ENCODE measurements at places on chromosomes 2 and 18.
A peak's percentile ranks its signal among the peaks of the same experiment; 100 is the strongest.

DNA sequence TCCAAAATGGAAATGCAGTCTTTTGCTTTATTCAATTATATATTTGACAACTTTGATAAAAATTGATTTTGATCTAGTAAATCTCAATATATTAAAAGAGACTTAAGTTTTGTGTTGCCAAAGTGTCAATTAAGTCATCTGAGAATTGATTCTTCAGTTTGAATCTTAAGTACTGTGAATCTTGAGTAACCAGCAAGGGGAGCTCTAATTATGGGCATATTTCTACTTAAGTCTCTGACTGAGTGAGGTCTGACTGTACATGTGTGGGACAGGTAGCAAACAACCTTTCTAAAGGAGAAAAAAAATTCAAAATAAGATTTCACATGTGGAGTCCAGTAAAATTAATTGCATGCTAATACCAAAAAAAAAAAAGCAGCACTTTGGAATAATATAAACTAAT is 503.7 kb upstream of the SLC8A1 start:
- no peak for DNase-seq

- no peak for DNase-seq
Measured at GRCh38 chr2:46010925-46011490, 286.2 kb upstream of the EPAS1 start.

DNA sequence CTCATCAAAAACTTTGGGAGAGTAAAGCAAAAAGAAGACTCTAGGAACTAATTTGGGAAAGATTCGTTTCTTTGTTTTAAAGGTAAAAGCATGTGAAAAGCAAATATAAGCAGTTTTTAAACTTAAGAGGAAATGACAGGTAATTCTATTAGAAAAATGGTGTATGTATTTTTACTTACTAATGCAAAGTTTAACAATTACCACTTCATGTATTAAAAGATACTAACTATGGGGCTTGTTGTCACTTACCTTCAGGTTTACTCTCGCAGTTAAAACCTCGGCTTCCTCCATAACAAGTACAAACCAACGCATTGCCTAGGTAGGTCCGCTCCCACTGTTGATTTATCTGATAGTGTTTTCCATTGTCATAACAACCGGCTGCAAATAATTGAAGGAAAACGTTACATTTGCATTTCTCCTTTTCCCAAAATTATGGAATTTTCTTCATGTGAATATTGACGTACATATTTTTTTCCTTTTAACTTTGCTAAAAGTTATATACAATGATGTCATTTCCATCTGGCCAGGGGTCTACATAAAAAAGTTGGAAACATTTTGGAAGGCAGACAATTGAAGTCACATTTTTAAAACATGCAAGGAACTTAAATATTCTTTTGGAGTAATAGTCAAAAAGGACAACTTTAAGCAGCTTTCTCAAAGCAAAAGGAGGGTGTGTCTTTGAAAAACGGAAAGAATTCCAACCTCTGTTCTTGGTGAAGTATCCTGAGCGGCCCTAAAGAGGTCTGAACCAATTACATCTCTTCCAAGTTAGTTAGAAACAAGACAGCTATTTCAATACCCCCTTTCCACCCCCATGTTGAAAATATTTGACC is 1.2 kb downstream of the FN1 start:
- no peak for DNase-seq

GRCh38 chr2:66426244-66427111 is 8.4 kb upstream of the MEIS1 start:
- peak; percentile 22 for DNase-seq

GRCh38 chr2:20571231-20571630 is 79.7 kb downstream of the HS1BP3 start:
- DNase-seq: no peak

- DNase-seq: no peak
Measured at GRCh38 chr2:105868060-105868459, 123.3 kb downstream of the NCK2 start.

DNA sequence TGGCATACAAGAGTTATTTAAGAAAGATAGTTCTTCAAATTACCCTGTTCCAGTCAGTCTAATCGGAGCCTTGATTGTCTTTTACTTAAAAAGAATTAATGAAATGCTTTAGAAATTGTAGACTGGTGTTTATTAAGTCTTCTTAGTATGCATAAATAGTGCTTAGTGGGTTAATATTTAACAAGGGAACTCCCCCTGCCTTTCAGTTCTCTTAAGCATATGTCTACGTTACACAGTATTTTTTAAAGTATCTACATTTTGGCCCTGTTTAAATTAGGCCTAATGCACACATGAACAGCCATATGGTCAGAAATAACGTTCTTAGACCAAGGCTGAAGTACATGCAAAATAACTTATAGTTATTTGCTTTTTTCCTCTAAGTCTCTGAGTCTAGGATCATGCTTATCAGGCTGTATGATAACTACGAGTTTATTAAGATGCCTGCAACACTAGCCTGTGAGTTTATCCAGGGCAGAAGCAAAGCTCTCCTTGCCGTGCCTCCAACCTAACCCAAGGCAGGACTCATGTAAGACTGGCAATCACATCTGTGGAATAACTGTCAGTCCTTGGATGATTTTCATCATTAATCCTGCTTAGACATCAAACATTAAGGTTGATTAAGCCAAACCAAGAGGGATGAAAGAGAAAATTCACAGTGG is 6.7 kb downstream of the BCL2 start:
- no peak for DNase-seq

DNA sequence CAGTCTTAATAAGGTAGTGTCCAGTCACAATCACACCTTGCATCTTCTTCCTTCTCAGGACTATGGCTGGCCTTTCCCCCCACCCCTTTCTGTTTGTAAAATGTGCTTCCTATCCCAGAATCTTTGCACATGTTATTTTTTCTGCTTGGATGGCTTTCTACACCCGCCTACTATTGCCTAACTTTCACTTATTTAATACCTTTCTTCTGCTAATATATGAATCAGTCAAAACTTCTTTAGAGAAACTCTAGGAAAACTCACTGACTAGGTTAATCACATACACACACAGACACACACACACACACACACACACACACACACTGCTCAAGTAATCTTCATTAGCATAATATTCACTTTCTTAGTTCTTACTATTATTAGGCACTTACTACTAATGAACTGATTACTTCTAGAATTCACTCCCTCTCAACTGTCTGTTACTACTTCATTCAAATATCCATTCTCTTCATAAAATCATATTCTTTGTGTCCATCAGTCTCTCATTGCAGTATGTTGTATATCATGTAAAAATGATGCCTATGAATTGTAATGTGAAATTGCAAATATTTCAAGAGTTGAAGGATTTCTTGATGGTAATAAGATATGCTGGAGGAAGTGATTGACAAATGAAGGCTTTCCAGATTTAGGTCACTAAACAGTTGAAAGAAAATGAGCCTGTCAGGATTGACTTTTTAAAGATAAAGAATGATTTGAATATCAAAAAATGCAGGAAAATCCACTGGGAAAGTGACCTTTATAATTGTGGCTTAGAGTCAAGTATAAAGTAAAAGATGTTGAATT is 51.2 kb downstream of the CLIP4 start:
- no peak for DNase-seq

GRCh38 chr18:35451032-35451431 is 46.7 kb downstream of the INO80C start:
- DNase-seq: no peak

DNA sequence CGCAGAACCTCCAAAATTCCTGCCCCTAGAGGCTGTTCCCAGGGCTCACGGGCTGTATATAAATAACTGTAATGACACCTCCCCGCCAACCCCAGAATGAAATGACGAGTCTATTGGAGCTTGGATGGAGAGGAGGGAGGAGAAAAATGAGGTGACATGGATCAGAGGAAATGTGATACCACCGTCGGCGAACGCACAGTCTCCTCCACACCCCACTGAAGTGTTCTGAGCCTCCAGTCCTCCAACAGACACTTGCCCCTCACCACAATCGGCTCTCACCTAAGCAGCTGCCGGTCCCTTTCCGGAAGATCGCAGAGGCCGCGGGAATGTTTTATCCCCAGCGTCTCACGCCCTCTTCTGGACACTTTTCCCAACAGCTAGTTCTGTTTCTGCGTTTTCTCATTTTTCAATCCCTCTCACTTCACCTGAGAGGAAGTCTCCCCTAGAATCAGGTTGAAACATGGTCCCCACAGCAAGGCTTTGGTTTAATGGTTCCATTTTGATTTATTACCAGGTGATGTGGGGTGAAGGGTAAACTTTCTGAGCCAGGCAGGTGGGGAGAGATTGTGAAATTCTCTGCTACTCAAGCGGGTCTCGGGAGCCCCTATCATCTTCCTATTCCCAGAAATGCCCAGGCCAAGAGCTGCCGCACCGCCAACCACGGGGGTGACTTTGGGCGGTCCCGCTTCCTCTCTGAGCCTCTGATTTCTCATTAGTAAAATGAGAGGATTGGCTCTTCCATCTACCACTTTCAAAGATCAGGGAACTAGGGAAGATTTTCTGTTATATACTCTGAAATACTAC is 9.1 kb upstream of the MYO5B start:
- DNase-seq: peak; percentile 61

DNA sequence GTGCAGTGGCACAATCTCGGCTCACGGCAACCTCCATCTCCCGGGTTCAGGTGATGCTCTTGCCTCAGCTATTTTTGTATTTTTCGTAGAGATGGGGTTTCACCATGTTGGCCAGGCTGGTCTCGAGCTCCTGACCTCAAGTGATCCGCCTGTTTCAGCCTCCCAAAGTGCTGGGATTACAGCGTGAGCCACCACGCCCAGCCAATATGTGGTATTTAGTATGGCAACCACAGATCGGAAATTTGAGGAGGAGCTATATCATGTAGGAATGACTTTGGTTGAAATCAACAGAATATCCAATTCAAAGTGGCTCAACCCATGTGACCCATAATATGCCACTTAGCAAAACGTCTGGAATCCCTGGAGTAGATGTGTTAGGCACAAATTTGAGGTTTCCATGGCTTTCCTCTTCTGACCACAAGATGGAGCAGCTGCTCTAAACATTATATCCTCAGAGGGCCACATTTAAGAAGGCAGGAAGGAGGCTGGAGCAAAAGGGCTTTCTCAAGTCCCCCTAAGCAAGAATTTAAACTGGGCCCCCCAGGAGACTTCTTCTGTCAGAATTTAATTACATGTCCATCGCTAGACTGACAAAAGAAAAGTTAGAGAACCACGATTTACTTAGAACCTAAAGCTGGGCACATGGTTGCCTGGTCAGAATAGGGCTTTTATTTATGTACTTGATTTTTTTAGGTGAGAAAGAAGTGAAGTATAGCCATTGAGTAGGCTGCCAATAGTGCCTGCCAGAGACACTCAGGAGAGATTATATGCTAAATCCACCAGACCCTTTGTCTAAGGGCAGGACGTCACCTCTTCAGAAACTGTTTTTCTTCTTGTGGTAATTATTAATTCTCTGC is 49.6 kb upstream of the ITSN2 start:
- DNase-seq: peak; percentile 68

- no peak for DNase-seq
Measured at GRCh38 chr2:191158193-191158592, 7.4 kb upstream of the STAT4 start.

- DNase-seq: no peak
Measured at GRCh38 chr2:166344286-166345113, 31.2 kb downstream of the SCN9A start.

DNA sequence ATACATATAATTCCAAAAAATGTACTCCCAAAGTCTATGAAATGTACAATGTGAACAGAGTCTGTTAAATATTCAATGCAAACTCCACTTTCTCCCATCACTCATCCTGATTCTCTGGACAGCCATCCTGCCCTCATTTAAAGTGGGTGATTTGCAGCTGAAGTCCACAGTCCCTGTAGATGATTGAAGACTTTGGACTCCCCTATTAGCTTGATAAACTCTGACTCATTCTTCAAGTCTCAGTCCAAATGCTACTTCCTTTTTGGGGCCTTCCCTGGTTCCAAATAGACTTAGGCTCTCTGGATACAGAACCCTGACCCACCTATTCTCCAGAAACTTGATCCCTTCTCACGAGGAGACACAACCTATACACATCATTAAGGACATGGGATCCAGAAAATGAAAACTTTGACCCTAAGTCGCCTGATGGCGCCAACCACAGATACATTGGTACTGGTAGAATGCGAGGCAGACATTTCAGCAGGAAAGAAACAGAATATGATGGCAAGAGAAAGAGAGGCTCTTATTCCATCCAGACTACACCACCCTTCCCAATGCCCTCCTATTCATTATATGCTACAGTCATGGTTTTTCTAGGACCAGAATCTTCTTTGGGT is 122.7 kb downstream of the VIT start:
- no peak for DNase-seq

GRCh38 chr2:207046724-207047123 is 107.4 kb downstream of the CPO start:
- no peak for DNase-seq

GRCh38 chr2:44342854-44343253 is 18.4 kb downstream of the PREPL start:
- DNase-seq: no peak

Measured in NCI-H774 (cell line).